ENCODE measurements at places on chromosomes 16 and 17.

DNA sequence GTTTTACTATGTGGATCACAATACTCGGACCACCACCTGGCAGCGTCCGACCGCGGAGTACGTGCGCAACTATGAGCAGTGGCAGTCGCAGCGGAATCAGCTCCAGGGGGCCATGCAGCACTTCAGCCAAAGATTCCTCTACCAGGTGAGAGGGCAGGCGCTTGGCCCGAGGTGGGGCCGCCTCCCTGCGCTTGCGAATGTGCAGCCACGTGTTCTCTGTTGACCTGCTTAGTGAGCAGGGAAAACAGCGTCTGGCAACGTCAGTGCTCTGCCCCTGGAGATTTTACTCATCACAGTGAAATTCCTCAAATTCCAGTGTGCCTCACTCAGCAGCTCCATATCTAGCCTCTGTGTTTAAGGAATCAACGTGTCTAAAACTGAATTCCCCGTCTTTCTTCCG lies 33.4 kb upstream of the CLEC18A start:
- no peak for DNase-seq

- DNase-seq, result no peak
Measured at GRCh38 chr16:67329901-67330300, 3.3 kb downstream of the LRRC36 start.

DNA sequence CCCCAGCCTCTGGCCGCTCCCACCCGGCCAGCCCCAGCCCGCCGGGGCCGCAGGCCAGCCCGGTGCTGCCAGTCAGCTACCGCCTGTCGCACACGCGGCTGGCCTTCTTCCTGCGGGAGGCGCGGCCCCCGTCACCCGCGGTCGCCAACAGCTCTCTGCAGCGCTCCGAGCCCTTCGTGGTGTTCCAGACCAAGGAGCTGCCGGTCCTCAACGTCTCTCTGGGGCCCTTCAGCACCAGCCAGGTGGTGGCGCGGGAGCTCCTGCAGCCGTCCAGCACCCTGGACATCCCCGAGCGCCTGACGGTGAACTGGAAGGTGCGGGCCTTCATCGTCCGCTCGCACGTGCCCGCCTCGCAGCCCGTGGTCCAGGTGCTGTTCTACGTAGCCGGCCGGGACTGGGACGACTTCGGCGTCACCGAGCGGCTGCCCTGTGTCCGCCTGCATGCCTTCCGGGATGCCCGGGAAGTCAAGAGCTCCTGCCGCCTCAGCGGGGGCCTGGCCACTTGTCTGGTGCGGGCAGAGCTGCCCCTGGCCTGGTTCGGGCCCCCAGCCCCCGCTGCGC lies 46.8 kb downstream of the TMEM132E start:
- no peak for DNase-seq

GRCh38 chr16:81937305-81938038 lies 73.8 kb downstream of the SDR42E1 start:
- DNase-seq, result no peak
